Naive thymus-derived CD4-positive, alpha-beta T cell (primary cell): ENCODE measurements at places on chromosomes 3 and 15. TPM values are rescaled to one million over a fixed set of nuclear protein-coding genes. Genes with fewer than 3 reads are reported as not detected.

DNA sequence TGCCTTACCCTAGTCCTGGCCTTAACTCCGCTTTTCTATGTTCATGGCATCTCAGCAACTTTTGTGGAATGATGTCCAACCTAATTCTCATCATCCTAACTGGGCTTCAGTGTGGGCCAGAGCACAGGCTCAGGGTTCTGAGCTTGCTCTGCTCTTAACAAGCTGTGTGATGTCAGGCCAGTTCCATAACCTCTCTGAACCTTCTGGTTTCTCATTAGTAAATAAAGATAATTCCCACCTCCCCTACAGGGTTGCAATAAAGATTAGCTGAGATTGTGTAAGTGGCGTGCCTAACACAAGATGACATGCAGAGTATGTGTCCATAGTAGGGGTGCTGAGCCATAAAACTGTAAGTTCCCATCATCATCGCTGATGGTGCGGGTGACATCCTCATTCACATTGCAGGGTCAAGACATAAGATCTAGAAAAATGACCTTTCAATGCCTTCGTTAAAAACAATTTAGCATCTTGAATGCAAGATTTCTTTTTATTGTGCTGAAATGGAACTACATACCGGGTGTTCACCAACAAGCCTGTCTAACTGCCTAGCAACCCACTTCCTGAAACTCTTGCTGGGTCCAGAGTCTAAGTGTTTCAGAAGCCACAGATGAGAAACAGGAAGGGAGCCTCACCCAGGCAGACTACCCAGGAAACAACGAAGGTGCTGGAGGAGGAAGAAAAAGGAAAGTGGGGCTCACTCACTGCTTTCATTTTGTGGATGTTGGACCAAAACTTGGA lies 36.2 kb downstream of the CDCP1 start:
- H3K27ac ChIP-seq, result peak overlapping the region; percentile 15
- no peaks in the 10 kb centered on the region for H3K27me3 ChIP-seq
- DNase-seq, result peak; percentile 58
- H3K36me3 ChIP-seq, result no peaks in the 10 kb centered on the region

- H3K4me1 ChIP-seq, result no peaks in the 10 kb centered on the region
- DNase-seq, result no peak
- no peak overlapping the region for H3K4me3 ChIP-seq
- no peak overlapping the region for H3K27ac ChIP-seq
- H3K27me3 ChIP-seq, result no peaks in the 10 kb centered on the region
- H3K36me3 ChIP-seq, result no peaks in the 10 kb centered on the region
Measured at GRCh38 chr3:104368760-104369159, 997.9 kb upstream of the ALCAM start.

GRCh38 chr3:172627057-172627809 lies 83.6 kb downstream of the NCEH1 start:
- H3K36me3 ChIP-seq, result no peaks in the 10 kb centered on the region
- no peaks in the 10 kb centered on the region for H3K27me3 ChIP-seq
- H3K27ac ChIP-seq, result no peak overlapping the region

Gene CHDH
- not detected for polyA plus RNA-seq

DNA sequence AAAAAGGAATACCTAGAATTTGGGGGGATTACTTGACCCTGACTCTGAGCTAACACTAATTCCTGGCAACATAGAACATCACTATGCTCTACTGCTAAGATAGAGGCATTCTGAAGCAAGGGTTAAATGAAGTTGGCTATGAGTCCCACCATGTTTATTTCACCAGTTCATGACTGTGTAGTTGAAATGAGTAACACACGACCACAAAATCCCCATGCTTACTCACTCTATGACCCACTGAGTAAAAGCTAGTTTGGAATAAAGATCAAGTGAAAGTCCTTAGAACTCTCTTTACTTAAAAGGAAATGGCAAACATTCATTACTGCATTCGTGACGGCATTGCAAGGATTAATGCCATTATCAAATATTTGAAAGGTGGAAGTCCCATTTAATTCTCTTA lies 47.4 kb downstream of the MRPL46 start:
- H3K27me3 ChIP-seq, result no peaks in the 10 kb centered on the region
- H3K27ac ChIP-seq, result no peak overlapping the region
- no peak overlapping the region for H3K4me3 ChIP-seq
- DNase-seq, result no peak
- H3K36me3 ChIP-seq, result no peaks in the 10 kb centered on the region

DNA sequence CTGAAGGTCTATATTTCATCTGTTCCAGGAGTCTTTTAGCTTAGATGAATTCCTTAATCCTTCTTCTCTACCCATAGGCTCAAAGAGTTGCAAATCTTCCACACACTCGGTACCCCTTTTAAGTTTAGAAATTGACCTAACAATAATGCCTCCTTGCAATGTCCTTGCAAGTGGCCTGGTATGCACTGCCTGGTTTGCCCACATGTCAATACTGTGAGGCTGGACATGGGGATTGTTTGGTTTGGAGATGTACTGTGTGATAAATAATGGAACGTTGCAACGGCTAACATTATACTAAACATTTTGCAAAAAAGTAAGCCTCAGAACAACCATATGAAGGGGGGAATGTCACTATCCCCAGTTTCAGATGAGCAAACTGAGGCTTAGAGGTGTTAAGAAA lies 22.4 kb upstream of the TPM1 start:
- no peaks in the 10 kb centered on the region for H3K4me1 ChIP-seq
- no peaks in the 10 kb centered on the region for H3K36me3 ChIP-seq

Gene ABI3BP
- not detected for polyA plus RNA-seq

DNA sequence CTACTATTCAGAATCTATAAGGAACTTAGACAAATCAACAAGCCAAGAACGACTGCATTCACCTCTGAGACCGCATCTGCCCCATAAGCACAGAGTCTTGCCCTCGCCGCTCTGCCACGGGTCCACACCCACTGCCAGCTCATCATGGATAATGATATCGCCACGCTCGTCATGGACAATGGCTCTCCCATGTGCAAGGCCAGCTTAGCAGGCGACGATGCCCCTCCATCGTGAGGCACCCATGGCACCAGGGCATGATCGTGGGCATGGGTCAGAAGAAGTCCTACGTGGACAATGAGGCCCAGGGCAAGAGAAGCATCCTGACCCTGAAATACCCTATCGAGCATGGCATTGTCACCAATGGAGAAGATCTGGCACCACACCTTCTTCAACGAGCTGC lies 92.1 kb upstream of the FXR1 start:
- DNase-seq, result no peak
- no peaks in the 10 kb centered on the region for H3K27me3 ChIP-seq
- H3K4me3 ChIP-seq, result no peak overlapping the region

DNA sequence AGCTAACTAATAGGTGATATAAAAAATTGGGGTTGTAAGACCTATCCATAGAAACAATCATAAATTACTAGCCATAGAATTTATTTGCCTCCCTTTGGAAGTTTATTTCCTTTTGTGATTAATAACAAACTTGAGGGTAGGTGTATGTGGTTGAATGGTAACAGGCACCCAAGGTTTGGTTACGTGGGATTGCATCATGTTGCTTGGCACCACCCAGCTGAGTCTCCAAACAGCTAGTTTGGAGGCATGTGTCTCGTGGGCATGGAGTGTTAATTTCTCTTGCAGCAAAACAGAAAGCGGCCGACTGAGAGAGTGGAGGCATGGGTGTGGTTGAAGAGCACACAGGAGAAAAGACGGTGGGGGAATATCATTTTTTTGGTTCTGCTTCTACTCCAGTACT lies 441.4 kb downstream of the CNTN4 start:
- no peaks in the 10 kb centered on the region for H3K4me1 ChIP-seq
- no peak for DNase-seq
- H3K36me3 ChIP-seq, result no peaks in the 10 kb centered on the region
- no peaks in the 10 kb centered on the region for H3K27me3 ChIP-seq
- no peak overlapping the region for H3K4me3 ChIP-seq

Gene UROC1
- not detected for polyA plus RNA-seq

GRCh38 chr3:172239218-172239790 lies 199.9 kb downstream of the FNDC3B start:
- H3K36me3 ChIP-seq, result no peaks in the 10 kb centered on the region
- H3K4me3 ChIP-seq, result no peak overlapping the region
- DNase-seq, result no peak
- H3K27ac ChIP-seq, result no peak overlapping the region

DNA sequence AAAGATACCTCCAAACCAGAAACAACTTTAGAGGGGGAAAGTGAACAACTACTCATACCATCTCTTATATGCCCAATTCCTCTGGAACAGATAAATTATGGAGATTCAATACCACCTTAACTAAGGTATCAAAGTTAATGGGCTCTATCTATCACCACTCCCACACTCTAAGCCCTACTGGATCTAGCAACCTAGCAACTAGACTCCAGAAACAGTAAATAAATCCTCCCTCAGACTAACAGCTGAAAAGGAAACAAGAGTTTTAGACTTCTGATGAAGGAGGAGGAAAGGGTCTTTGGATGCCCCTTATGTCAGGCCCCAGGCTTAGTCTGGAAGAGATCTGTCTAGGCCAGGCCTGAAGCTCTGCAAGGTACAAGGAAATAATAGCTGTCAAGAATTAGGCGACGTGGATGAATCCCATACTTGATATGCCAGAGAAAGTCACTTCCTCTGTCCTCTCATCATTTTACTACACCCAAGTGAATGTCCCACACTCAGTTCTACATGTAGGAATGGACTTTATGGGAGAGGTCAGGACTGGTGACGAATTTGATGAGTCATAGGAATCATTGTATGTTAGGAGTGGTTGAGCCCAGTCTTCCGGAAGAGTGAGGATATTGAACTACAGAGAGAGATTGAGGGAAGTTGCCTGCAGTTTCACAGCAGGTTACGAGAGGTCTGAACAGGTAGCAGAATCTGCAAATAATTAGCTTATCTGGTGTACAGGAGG lies 113.8 kb downstream of the AKAP13 start:
- DNase-seq, result no peak
- no peaks in the 10 kb centered on the region for H3K27me3 ChIP-seq
- no peak overlapping the region for H3K27ac ChIP-seq
- H3K36me3 ChIP-seq, result no peaks in the 10 kb centered on the region

DNA sequence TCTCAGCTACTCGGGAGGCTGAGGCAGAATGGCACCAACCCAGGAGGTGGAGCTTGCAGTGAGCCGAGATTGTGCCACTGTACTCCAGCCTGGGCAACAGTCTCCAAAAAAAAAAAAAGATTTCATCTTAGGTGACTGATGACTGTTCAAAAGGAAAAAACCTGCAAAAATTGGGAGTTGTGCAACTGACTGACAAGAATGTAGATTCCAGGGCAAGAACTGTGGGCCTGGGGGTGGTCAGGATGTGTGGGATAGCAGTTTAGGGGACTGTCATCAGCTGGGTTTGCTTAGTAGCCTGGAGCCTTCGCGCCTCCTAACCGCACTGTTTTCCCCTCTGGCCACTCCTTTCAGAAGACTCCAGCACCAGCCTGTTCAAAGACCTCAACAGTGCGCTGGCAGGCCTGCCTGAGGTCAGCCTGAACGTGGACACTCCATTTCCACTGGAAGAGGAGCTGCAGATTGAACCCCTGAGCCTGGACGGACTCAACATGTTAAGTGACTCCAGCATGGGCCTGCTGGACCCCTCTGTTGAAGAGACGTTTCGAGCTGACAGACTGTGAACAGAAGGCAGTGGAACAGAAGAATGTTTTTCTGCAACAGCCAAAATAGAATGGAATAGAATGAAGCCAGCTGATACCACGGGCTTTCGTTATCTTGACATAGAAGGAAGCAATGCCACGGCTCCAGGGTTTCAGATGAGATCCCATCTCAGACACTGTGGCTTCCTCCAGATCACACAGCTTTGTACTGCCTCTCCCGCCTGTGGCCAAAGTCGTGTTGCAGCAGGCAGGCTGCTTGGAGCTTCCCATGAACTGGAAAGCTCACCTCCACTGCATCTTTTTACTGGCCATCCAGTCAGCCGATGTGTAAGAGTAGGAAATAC lies 75.3 kb upstream of the BLM start:
- no peaks in the 10 kb centered on the region for H3K4me1 ChIP-seq
- no peaks in the 10 kb centered on the region for H3K27me3 ChIP-seq
- no peak overlapping the region for H3K27ac ChIP-seq
- DNase-seq, result no peak
